T-helper 2 cell treated with Interferon-gamma antibody and Interleukin-4, amounts not matched to agents 5 μg/mL and 100 μg/mL, for 36 hours (primary cell): ENCODE measurements at places on chromosomes 11 and 22.

DNA sequence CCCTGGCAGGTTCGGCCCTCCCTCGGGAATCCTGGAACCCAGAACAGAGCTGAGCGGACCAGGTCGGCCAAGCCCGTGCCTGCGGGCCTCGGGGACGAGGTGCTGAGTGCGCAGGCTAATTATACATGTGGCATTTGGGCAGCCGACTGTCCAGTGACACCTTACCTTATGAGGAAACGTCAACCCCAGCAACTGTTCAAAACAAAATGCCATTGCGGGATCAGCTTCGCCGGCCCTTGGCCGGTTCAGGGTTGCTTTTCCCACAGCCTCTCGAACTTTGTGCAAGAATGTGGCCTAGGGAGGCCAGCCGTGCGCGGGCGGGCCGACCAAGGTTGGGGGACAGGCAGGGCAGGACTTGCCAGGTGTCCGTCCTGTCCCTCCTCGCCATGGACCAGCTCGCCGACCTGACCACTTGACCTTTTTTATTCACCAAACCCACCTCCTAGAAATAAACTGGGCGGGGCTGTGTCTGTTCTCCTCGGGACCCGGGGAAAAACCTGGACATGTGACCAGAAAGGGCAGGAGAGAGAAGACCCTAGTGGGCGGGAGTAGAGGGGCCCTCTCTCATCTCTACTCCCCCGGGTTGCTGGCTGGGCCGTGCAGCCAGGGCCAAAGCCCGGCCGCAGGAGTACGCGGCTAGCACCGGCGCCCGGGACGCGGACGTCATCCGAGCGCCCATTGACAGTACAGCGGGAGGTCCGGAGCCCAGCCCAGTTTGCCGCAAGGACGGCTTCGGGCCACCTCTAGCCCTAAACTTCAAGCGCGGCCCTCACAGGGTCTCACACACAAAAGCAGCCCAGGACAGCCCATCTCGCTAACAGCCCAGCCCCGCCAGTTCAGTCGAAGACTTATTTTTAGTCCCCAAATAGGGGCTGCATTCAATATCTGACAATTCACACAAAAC lies 134.3 kb upstream of the C11orf58 start:
- H3K4me3 ChIP-seq = peak overlapping the region; percentile 53
- DNase-seq = no peak
- H3K27me3 ChIP-seq = peaks cover 57% of the 10 kb centered on the region
- peaks cover 15% of the 10 kb centered on the region for H3K4me1 ChIP-seq
- no peak overlapping the region for H3K27ac ChIP-seq

- no peaks in the 10 kb centered on the region for H3K36me3 ChIP-seq
- H3K27ac ChIP-seq = no peak overlapping the region
- no peak for DNase-seq
- H3K4me1 ChIP-seq = peaks cover 9% of the 10 kb centered on the region
These were observed 16.2 kb upstream of the SPTY2D1 start for GRCh38 chr11:18650353-18650752.

GRCh38 chr22:45423524-45423923 lies 10.0 kb downstream of the RIBC2 start:
- no peak for DNase-seq
- peaks cover 35% of the 10 kb centered on the region for H3K36me3 ChIP-seq
- no peaks in the 10 kb centered on the region for H3K27me3 ChIP-seq

DNA sequence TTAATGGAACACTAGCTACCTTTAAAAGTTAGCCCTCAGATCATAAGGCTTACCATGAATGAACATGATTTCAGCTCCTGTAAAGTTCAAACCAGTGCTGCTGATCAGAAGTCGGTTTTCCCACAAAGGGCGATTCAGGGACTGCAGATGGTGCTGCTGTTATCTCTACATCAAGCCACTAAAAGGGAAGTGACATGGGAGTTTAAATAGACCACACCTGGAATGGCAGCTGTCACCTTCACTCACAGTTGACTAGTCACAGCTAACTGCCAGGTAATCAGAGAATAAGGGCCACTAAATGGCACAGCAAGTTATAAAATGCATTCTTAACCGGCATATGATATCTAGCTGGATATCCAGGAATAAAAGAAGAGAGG lies 581.1 kb upstream of the ARHGAP42 start:
- H3K27ac ChIP-seq = no peak overlapping the region
- DNase-seq = no peak
- no peaks in the 10 kb centered on the region for H3K36me3 ChIP-seq
- H3K4me3 ChIP-seq = no peak overlapping the region
- H3K27me3 ChIP-seq = no peaks in the 10 kb centered on the region

DNA sequence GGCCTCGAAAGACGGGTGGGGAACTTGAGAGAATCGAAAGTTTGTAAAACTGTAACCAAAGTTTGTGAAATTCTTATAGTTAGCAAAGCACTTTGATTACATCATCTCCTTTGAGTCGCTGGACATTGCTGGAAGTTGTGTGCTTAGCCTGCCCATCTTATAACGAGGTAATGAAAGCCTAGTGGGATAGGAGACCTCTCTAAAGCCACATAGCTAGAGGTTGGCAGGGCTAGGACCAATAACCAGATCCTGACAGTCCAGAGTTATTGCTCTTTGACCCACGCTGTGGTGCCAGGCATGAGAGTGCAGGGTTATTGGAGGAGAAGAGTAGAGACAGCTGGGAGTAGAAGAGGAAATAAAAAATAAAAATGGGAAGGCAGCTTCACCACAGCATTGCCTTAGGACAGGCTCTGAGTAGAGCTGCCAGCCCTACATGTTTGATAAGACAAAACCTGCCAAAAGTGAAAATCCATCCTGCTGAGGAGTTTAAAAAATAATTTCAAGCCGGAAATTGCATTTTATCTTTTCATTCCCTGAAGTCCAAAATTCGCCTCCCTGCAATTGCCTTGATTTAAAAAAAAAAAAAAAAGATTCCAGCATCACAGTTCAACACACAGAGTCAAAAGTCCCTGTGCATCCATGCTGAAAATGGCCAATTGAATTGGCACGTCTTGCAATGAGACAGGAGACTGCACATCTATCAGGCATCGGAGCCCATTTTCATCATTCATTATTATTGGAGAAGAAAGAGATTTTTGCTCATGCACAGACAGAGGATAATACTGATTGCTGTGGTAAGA lies 225.5 kb upstream of the POU2AF2 start:
- H3K4me3 ChIP-seq = no peak overlapping the region
- H3K4me1 ChIP-seq = no peaks in the 10 kb centered on the region
- H3K27me3 ChIP-seq = peaks cover 2% of the 10 kb centered on the region
- H3K27ac ChIP-seq = no peak overlapping the region
- no peak for DNase-seq

DNA sequence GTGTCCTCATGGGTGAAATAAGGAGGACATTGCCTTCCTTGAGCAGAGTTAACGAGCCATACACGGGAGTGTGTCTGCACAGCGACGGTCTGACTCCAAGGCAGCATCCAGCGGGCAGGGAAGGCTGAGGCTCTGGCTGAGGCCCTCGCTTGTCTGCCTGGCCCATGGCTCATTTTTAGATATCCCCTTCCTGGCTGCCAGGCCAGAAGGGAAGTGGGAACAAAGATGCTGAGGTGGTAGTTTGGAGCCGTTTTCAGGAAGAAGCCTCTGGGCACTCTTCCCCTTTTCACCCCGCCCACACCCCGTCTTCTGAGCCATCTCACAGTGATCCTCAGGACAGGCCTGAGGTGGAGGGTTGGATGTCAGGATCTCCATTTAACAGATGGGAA lies 3.0 kb upstream of the SLCO2B1 start:
- DNase-seq = no peak
- no peak overlapping the region for H3K27ac ChIP-seq
- peaks cover 21% of the 10 kb centered on the region for H3K4me1 ChIP-seq

DNA sequence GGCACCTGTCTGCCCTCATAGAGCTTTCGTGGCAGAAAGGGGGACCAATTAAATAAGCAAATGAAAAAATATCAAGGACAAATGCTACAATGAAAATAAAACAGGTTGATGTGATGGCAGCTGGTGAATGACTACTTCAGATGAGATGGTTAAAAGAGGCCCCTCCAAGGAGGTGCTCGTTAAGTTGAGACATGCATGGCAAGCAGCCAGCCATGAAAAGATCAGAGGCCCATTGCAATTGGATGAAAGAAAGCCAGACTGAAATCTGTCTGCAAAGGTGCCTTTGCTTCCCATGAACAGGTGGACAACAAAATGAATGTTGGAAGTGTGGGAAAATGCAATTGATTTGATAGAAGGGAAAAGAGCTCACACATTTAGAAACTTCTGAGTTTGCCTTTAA lies 848 bp upstream of the TRPC6 start:
- no peaks in the 10 kb centered on the region for H3K4me1 ChIP-seq
- H3K27me3 ChIP-seq = peaks cover 16% of the 10 kb centered on the region
- no peak overlapping the region for H3K4me3 ChIP-seq
- no peak for DNase-seq
- no peaks in the 10 kb centered on the region for H3K36me3 ChIP-seq
- no peak overlapping the region for H3K27ac ChIP-seq

GRCh38 chr11:21229224-21229623 lies 559.8 kb downstream of the NELL1 start:
- no peak overlapping the region for H3K27ac ChIP-seq
- no peak overlapping the region for H3K4me3 ChIP-seq
- H3K36me3 ChIP-seq = no peaks in the 10 kb centered on the region
- H3K4me1 ChIP-seq = no peaks in the 10 kb centered on the region

GRCh38 chr11:14079011-14079410 lies 116.5 kb downstream of the SPON1 start:
- peak overlapping the region; percentile 62 for H3K27ac ChIP-seq
- H3K4me1 ChIP-seq = peaks cover 42% of the 10 kb centered on the region
- no peaks in the 10 kb centered on the region for H3K36me3 ChIP-seq

DNA sequence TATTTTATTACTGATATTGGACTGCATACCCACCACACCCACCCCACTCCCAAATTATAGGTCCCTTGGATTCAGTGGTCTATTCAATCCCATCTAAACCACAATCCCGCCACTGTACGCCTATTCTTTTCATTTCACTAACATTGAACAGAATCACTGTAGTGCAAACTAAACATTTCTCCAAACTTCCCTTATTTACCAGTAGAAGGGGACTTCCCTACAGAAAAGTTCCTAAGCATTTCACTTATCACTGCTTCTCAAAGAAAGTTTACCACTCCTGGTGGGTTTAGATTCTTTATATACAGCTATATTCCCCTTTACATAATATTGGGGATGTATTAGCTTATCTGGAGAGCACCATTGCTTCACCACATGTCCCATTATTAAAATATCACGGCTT lies 29.3 kb downstream of the OR8B12 start:
- no peaks in the 10 kb centered on the region for H3K4me1 ChIP-seq
- H3K27me3 ChIP-seq = peaks cover 3% of the 10 kb centered on the region
- no peak for DNase-seq
